ENCODE measurements at places on chromosomes 4 and X.

DNA sequence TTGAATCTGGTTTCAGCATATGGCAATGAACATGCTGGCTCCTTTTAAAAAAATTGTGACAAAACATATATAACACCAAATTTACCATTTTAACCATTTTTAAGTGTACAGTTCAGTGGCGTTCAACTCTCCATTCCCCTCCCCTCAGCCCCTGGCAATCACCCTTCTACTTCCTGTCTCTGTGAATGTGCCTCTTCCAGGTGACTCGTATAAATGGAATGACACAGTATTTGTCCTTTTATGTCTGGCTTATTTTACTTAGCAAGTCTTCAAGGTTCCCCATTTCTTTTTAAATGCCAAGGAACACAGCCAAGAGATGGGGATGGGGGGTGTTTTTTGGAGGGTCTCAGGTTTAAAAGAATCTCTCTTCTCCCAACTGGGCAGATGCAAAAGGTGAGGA, 35.4 kb upstream of the BCLAF3 start:
- no peak for DNase-seq

- DNase-seq = no peak
Measured at GRCh38 chr4:142354041-142354440, 492.1 kb downstream of the INPP4B start.

GRCh38 chr4:129223945-129224344, 128.0 kb downstream of the C4orf33 start:
- peak; percentile 22 for DNase-seq

GRCh38 chrX:96436105-96436504, 248.5 kb upstream of the DIAPH2 start:
- no peak for DNase-seq

DNA sequence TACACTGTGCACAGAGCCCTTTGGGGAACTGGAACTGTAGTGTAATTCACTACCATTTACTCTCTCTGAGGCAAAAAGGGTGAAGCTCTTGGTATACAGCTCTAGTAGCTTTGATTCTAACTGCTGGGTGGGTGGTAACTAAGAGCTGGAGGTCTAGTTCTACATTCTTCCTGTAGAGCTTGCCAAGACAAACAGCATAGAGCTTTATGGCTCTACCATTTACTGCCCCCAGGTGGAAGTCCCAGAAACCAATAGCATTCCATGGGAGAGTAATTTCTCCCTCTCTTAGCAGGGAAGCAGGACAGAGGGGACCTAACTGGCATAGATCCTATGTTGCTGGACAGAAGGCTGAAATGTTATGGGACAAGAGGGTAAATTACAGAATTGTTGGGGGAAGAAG, 26.7 kb downstream of the HDAC8 start:
- DNase-seq = no peak

- no peak for DNase-seq
Measured at GRCh38 chr4:134668237-134668636, 466.6 kb upstream of the PABPC4L start.

- no peak for DNase-seq
Measured at GRCh38 chr4:24330172-24330571, 254.2 kb downstream of the DHX15 start.

DNA sequence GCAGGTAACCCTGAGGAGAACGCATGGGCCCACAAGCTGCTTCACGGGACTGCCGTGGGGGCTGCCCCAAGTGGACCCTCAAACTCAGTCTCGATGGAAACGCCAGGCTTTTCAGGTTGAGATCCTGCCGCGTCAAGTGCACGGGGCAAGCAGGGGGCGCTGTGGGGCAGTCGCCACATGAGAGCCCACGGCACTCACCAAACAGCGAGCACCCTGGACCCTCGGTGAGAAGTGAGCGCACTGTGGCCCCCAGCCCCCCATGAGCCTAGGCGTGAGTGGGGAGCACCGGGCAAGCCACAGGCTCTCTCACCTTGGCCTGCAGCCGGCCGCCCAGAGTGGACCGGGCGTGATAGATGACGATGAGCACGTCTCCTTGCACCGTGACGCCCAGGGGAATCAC, 50.9 kb upstream of the CPLX1 start:
- no peak for DNase-seq

GRCh38 chr4:107046261-107046660, 10.1 kb upstream of the DKK2 start:
- DNase-seq = no peak

GRCh38 chr4:112210777-112211176, 20.8 kb upstream of the AP1AR start:
- no peak for DNase-seq

DNA sequence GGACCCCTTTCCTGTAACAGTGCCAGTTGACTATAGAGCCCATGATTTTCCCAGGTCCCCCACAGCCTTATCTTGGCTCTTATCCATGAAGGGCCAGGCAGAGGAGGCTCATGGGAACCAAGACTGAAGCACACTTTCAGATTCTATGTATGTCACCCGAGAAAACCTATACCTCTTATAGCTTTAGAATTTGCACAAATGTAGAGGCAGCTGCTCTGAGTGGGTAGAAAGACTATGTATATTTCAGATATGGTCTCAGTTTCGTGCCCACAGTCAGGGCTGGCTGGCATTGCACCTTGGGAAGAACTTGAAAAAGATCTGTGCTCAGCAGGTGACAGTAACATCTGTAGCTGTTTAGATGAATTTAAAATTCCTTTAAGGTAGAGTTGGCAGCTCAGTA, 8.3 kb upstream of the LNX1 start:
- DNase-seq = no peak

DNA sequence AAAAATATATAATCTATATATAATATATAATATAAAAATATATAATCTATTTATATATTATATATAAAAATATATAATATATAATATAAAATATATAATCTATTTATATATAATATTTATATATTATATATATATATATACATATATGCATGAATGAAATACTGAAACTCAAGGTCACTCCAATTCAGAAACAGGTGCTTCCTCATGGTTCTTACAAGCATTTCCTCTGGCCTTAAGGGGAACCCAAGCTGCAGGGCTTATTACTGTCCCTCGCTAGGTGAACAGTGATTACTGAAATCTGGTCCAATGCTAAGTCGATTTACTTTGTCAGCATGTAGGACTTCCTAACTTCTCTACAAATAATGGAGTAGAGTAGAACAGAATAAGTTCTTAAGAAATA, 174.3 kb downstream of the GPM6A start:
- DNase-seq = no peak

GRCh38 chrX:8684201-8684965, 47.6 kb downstream of the ANOS1 start:
- DNase-seq = no peak

DNA sequence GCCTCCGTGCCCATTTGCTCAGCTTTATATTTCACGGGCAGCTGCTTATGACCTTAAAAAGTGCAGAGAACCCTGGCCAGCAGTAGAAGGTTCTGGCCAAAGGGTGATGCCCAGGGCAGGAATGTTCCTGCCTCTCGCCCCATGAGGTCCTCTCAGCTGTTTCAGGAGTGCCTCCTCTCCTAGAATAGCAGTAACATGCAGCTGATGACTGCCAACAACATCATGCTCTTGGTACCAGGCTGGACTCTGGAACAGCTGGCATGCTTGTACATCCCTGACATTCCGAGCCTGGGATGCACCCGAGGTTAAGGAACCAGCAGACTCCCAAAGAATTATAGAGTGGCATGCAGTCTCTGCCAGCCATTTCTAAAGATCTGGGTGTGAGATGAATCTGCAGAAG, 11.7 kb upstream of the TENM3 start:
- DNase-seq = peak; percentile 38

DNA sequence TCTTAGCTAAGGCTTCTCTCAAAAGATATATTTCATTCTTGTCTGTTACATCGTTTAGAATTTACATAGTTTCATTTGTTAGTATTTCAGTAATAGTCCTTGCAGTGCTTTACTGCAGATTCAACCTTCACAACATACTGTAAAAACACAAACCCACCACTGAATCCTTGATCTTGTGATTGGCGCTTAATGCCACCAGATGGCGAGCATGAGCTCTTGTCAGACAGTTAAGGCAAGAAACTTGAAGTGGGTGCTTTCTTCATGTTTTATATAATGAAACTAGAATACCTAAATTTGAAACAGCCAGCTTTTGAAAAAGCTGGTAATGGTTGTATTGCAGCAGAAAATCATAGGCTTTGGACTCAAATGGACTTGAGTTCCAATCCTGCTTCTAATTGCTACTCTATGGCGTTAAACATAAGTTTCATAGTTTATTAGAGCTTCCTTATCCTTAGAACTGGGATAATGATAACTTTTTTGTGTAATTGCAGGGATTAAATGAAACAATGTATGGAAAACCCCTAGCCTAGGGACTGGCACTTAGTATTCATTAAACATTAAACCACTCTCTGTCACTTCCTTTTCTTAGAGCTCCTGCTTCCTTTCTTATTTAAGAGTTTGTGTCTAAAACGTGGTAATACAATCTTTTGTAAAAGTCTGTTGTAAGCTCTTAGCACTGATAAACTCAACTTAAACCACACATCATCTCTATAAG, 95.1 kb downstream of the USP9X start:
- DNase-seq = peak; percentile 35

- DNase-seq = peak; percentile 86
Measured at GRCh38 chr4:78645853-78646757, 94.5 kb downstream of the ANXA3 start.

DNA sequence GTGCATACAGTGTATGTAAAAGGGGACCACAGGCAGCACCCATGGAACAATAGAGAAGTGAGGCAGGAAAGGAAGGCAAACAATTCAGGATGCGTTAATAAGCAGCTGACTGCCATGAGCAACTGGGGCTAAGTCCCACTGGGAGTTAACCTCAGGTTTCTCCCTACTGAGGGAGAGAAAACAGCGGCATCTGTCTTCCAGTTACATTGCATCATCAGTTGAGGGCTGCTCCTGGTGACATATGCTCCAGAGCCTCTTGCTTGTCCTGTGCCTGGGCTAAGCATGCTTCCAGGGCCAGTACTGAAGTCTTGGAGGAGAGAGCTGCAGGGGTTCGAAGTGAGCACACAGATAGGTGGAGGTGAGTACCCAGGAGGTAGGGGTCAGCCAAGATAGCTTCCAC, 24.3 kb downstream of the RAI2 start:
- no peak for DNase-seq
